ENCODE measurements at places on chromosomes 3 and 15.
A peak's percentile ranks its signal among the peaks of the same experiment; 100 is the strongest.

- DNase-seq = no peak
Observed at GRCh38 chr3:101509281-101509680, 3.7 kb downstream of the SENP7 start.

GRCh38 chr3:192833177-192833890, 84.3 kb downstream of the MB21D2 start:
- DNase-seq = no peak

GRCh38 chr15:90701880-90702630, 15.1 kb upstream of the BLM start:
- DNase-seq = no peak

DNA sequence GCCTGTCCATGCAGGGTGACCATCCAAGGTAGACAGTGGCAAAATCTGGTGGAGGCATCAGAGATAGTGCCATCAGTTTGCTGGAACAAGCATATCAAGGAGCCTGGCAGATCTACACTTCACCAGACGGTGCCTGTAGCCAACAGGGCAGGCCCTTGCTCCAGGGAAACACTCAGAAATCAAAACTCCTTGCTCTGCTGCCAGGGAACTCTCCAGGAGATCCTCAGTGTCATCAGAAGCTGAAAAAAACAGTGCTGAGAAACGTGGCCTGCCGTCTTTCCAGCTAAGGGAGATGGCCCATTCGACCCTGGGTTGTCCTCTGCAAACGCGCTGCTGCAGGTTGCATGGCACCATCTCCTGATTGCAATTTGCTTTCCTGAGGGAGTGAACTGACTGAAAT, 30.5 kb upstream of the ATP13A3 start:
- DNase-seq = no peak

GRCh38 chr3:175857666-175858270, 998.6 kb downstream of the NAALADL2 start:
- no peak for DNase-seq

DNA sequence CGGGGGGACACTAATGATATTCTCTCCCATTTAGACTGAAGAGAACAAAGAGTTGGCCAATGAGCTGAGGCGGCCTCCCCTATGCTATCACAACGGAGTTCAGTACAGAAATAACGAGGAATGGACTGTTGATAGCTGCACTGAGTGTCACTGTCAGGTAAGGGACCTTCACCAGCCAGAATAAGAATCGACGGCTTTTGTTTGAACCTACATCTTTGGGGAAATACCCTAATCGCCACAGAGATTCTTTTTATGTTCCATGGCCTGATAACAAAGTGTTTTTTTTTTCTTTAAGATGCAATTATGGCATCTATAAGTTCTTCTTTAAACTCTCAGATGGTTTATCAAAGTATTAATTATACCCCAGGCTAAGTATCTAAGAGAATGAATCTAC, 3.4 kb downstream of the THBS1 start:
- no peak for DNase-seq

DNA sequence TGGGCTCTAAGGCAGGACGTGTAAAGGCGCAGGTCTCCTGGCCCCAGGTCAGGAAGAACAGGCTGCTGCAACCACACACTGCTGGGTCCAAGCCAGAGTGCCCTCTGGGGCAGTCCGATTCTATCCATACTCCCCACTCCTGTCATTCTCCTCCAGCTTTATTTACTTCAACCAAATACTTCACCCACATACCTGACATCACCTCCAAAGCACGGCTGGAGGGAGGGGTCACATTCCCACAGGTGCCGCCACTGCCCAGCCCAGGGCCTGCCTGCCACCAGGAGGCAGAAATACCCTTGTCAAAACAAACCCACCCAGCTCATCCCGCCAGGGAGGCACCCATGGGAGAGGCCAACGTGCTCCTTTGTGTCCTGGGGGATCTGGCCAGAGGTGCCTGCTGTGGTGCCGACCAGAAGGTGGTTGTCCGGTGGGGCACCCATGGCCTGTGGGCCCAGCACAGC, 100.4 kb downstream of the DAPK2 start:
- peak; percentile 88 for DNase-seq

DNA sequence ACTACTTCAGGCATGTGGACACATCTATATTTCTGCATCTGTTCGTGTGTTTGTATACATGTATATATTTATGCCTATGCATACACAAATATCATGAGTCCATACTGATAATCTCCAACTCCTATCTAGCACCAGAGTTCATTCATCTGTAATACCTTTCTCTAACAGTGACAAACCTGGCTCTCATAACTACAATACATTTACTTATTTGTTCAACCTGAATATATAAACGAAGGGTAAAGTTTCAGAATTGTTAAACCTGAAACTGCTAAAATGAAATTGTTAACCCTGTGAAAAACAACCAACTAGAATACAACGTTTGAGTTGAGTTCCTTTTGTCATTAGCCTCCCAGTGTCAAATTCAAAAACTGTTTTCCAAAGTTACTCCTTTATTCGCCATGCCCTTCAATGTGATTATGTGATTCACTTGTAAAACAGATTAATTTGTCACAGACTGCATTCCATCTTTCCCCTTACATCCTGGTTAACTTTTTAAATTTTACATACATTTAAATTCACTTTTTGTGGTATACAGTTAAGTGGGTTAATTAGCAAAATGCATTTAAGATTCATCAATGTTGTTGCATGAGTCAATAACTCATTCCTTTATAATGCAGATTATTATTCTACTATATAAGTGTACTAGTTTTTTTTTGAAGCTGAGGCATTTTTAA, 58.5 kb downstream of the PIK3R4 start:
- DNase-seq = no peak

DNA sequence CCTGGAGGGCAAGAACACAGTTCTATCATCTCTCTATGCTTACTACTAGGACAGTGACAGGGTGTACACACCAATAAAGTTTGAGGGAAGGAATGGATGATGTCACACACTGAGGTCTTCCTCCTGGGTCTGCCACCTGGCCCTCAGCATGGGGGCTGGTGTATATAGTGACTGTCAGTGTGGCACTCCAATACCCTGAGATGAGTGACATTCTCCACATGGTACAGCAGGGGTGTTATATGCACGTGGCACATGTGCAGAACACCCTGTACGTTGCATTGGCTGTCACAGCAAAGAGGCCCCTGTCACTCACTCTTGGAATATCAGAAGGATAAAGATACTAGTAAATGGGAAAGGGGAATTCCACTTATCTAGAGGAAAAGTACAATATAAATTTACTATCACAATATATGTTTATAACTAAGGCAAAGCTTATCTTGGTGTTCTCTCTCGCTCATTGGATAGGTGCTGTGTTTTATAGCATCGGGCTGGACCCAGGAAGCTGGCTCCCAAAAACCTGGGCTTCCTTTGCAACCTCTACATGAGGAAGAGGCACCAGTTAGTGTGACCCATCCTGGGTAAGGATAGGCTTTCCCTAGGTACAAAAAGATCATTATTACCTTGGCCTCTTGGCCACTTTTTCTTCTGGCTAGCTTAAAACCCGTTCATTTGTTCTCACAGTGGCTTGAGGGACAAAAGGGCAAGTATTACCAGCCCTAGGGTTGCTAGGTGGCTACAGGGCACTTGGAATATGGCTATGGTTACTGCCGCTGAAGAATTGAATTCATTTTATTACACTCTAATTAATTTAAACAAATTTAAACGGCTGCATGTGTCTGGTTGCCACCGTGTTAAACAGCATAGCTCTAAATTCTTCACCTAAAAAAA, 54.8 kb upstream of the HES1 start:
- DNase-seq = no peak

DNA sequence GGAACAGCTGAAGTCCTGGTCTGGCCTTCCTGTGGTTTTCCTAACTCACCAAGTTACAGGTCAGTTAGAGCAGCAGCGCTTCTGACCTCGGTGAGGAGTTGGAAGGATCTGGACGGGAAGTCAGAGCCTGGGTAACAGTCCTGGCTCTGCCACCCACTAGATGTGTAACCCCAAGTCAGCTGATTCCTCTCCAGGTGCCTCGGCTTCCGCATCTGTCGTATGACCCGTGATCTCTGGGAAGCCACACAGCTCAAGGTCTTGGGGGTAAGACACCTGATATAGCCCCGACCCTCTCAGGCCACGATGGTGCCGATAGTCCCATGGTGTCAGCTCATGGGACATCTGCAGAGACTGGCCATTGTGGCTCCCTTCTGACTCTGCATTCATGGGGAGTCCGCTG, 8.3 kb upstream of the PIGZ start:
- no peak for DNase-seq

- no peak for DNase-seq
Observed at GRCh38 chr3:170417090-170417489, 1.6 kb upstream of the CLDN11 start.

DNA sequence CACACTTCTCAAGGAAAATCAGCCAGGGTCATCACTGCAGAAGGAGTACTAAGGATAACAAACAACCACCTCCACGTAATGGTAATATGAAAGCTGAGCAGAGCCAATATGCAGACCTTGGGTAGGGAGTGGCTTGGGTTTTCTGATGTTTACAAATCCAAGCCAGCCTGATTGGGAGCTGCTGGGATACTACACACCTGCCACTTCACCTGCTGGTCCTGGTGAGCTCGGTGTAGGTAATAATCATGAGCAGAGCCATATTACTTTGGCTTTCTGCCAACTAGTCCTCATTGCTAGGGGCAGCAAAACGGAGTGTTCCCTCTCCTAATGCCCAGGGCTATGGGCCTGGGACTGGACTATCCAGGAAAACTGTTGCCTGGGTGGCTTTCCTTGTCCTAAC, 433.5 kb upstream of the PPP2R3A start:
- DNase-seq = no peak

DNA sequence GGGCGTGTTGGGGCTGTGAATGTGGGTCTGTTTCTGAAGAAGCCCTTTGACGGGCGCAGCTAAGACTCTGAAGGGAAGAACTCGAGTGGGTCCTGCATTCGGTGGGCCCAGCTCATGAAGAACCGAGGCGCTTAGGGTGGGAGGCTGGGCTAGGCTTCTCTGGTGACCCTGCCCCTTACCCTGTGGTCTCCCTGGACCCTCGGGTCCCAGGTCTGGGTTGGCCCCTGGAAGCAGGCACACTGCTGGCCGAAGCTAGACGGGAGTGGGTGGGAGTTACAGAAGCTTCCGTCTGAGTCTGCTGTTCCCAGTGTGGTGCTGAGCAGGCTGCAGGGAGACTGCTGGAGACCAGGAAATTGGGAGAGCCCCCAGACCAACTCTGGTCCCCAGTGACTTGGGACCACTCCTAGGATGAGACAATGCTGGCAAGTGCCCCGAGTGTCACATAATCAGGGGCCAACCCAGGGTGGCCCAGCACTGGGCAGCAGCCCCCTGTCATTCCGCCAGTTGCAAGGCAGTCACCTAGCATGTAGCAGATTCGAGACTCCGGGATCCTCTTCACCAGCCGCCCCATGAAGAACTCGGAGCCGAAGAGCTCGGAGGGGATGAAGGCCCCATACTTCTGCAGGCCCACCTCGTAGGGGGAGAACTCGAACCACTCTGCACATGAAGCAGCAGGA, 16.7 kb upstream of the EHD4 start:
- no peak for DNase-seq

- no peak for DNase-seq
Observed at GRCh38 chr3:50327129-50327528, 894 bp downstream of the TUSC2 start.

DNA sequence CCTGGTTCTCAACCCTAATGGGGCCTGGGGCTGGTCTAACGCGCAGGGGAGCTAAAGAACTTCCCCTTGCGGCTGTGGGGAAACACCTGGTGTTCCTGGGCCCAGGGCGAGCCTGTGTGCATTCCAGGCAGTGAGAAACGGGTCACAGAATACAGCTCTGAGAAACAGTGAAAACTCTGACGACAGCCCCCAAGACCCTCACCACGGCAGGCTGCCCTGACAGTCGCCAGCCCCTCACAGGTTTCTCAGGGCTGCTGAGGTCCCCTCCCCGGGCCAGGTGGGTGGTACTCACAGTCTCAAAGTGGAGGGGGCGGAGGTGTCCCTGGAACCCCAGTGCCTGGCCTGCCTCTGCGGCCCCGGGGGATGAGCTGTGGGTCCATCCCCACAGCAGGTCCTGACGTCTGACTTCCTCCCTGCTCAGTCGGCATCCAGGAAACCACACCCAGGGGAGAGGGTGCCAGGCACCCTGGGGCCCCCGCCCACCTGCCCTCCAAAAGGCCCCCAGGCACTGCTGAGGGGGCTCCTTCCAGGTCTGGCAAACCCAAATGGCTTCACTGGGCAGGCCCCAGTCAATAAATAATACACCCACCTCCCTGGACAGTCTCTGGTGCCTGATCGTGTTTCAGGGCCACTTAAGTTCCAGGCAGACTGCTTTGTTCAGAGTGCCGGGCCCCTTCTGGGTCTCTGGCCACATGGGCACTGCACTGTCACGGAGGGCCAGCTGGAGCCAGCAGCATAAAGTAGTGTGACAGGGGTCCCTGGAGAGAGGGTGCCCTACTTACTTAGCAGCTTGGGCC, 57.7 kb downstream of the IQSEC1 start:
- DNase-seq = peak; percentile 88
